ENCODE measurements at places on chromosomes 2 and 18.

DNA sequence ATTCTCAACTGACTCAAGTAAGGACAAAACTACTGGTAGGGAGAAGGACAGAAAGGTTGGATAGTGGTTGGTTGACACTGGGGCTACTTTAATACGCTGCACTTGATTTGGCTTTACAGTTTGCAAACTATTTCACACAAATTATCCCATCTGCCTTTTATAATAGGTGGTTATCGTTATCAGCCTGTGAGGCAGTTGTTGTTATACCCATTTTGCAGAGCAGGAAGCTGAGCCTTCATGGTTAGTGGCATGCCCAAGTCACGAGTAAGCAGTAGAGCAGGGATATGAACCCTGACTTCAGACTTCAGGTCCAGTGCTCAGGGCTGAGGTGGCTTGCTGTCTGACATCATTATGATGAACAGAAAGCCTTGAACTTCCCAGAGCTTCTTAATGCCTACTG lies 5.3 kb downstream of the CTIF start:
- DNase-seq = no peak

GRCh38 chr2:177889818-177890460 lies 182.6 kb downstream of the PDE11A start:
- no peak for DNase-seq

DNA sequence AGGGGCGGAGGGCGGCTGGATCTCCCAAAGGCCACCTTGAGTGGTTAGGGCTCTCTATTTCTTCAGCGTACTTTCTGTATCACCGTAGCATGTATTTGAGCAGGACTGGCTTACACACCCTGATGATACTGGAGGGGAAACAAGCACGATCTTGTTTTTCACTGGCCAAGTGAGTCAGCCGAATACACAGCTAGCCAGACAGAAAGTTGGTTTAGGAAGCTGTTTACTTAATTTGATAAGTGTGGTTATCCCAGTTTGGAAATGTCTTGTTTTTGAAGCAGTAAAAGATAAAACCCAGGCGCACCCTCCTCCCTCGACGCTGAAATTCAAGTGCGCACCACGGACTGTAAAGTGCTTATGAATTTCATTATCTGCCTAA lies 582 bp downstream of the RIOK3 start:
- no peak for DNase-seq

- no peak for DNase-seq
Measured at GRCh38 chr2:28633746-28634145, 117.9 kb upstream of the PPP1CB start.

GRCh38 chr2:30934066-30934465 lies 126.8 kb upstream of the CAPN13 start:
- DNase-seq = no peak

- DNase-seq = no peak
Measured at GRCh38 chr2:168448980-168449379, 7.1 kb upstream of the CERS6 start.

GRCh38 chr18:59705145-59705544 lies 7.9 kb upstream of the CCBE1 start:
- DNase-seq = no peak

DNA sequence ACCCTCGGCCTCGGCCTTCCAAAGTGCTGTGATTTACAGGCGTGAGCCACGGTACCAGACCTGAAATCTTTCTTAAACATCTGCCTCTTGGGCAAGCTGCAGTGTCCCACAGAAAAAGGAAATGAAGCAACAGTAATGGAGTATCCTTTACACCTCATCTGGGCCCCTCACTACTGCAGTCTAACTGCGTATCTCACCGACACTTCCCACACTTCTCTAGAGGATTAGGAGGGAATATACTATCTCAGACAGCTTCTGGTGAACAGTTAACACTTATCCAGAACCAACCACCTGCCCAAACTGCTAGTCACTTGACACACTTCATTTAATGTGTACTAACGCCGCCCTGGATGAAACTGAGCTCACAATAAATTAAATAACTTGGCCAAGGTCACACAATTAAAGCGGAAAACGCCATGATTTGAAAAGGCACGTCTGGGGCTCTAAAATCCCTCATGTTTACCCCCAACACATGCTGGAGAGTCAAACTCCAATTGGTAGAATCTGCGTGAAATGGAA lies 993 bp downstream of the COX7A2L start:
- DNase-seq = no peak

DNA sequence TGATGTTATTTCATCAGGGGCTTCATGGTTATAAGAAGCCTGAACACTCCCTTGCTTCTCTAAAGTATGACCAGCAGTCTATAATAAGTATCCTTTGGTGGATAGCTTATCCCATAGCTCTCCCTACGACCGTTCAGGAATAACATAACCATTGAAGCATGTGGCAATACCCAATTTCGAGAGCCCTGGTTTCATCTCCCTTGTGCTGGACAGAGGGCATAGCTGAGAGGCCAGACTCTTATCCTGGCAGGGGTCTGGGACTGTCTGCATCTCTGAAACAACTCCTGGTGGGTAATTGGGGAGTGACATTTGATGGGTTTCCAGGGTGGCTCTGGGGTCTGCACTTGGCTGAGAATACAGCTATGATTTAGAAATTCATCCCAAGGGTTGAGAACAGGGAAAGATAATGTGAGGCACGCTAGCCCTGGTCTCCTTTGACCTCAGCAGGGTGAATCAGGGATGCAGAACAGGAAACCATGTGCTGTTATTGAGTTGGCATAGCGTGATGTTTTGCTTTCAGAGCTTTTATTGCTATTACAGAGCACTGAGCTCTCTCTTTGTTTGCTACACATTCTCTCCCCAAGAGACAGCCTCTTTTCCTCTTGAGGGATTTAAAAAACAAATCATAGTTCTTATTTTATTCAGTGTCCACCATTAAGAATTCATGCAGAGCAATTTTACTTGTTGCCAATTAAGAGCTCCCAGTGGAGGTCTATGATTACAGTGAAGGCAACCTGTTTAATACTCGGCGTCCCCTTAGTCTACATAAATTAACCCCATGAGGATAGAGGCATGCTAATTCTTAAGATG lies 274.5 kb downstream of the NCKAP5 start:
- no peak for DNase-seq

GRCh38 chr2:201139836-201140604 lies 24.1 kb downstream of the CFLAR start:
- no peak for DNase-seq

DNA sequence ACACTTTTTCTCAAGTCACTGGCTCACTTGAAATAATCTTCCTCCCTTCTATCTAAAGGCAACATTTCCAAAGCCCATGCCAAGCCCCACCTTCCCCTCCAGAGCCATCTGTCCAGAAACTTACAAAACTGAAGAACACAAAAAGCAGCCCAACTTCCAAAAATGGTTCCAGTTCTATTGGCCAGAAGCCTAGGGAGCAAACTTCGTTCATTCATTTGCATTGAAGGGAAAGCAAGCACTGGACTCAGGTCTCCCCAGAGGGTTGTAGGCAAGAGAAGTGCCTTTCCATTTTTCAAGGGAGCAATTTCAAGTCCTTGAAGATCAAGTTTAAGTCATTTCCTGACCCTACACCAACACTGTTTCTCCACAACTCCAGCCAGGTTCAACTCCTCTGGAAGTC lies 585.0 kb downstream of the BCL11A start:
- no peak for DNase-seq

GRCh38 chr2:188870289-188870688 lies 103.9 kb upstream of the COL3A1 start:
- no peak for DNase-seq

- DNase-seq = no peak
Measured at GRCh38 chr18:22544626-22545025, 126.9 kb upstream of the CTAGE1 start.

GRCh38 chr18:79547413-79548076 lies 132.1 kb upstream of the CTDP1 start:
- no peak for DNase-seq

GRCh38 chr2:96147593-96148201 lies 2.5 kb upstream of the DUSP2 start:
- no peak for DNase-seq

- DNase-seq = no peak
Measured at GRCh38 chr2:66573821-66574233, 138.9 kb downstream of the MEIS1 start.

- no peak for DNase-seq
Measured at GRCh38 chr2:199910338-199911051, 598 bp upstream of the C2orf69 start.

DNA sequence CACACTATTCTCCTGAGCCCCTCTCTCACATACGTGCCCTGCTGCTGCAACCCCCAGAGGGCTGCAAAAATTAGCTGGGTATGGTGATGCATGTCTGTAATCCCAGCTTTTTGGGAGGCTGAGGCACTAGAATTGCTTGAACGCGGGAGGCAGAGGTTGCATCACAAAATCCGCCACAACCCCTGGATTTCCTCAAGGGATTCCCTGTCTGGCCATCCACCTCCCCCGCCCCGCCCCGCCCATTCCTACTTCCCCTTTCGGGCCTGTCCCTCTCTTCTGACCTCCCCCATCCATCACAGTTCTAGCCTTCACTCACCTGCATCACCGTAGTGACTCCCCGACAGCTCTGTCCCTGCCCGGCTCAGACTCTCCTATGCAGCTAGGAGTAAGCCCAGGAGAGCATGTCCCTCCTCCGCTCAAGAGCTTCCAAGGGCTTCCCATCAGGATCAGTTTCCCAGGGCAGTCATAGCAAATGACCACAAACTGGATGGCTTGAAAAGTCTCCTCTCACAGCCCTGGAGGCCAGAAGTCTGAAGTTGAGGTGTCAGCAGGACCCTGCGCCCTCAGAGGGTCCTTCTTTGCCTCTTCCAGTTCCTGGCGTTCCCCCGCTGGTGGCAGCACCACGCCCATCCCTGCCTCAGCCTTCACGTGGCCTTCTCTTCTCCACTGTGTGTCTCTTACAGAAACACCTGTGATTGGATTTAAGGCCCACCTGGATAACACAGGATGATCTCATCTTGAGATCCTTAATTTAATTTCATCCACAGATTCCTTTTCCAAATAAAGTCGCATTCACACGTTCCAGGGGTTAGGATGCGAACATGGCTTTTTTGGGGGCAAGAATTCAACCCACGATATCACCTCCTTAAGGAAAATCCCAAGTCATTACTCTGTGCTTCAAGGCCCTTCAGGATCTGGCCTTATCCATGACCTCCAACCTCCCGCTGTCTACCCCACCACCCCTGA lies 58.5 kb downstream of the HS1BP3 start:
- no peak for DNase-seq

DNA sequence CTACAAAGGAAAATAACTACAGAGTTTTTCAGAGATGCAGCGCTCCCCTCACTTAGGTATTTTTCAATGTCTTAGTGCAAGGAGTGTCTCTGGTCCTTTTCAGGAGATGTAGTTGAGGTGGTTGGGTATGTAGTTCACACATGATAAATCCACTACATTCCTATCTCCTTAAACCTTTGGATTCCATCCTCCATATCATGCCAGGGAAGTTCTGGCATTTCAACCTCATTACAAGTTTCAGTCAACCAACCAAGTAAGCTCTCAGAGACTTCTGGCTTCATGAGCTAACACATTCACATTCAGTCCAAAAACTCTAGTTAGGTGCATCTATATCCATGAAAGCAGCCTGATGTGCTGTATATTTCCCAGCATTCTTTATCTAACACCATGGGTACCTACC lies 47.3 kb downstream of the MAP3K20 start:
- DNase-seq = no peak

DNA sequence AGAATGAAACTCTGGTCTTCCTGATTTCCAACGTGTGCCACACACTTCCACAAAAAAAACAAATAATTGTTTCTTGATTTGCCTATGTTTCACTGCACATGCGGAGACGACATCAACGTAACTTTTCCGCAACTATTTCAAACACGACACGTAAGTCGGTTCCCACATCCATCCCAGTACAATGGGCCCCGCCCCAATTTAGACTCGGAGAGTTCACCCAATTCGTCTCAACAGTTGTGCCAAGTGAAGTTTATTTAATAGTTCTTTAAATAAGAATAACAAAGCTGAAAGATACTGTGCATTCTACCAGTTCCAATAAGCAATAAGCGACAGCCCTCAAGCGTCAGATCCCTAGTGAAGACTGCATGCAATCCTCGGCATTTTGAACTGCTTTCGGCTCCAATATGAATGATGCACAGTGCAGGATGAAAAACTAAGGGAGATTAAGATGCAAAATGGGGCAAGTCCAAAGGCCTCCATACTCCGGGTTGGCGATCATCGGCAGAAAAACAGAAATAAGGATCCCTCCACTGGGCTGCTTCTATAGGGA lies 664 bp downstream of the CCT4 start:
- no peak for DNase-seq

DNA sequence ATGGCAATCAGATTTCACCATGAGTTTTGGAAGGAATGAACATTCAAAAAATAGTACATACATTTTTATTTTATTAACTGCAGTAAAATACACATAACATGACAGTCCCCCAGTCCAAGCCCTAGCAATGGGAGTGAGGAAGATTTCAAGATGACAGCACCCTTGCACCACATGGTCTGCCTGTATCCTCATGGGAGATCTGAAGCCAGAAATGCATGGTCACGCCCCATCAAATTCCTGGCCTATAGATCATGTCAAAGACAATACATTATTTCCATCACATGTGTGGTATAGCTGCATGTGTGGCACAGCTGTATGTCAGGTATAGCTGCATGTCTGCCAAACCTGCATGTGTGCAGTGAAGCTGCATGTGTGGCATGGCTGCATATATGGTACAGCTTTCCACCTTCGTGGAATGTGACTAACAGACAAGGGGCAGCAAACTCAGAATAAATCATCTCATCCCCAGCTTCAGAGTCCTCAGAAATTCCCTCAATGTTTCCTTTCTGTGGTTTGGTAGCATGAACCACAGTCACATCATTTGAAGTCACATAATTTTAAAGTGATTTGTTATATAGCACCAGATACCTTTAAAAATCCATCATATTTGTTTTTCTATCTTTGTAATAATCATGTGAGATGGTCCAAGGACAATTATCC lies 518.2 kb upstream of the SOX11 start:
- no peak for DNase-seq

- no peak for DNase-seq
Measured at GRCh38 chr2:196404276-196404675, 232.9 kb upstream of the STK17B start.

DNA sequence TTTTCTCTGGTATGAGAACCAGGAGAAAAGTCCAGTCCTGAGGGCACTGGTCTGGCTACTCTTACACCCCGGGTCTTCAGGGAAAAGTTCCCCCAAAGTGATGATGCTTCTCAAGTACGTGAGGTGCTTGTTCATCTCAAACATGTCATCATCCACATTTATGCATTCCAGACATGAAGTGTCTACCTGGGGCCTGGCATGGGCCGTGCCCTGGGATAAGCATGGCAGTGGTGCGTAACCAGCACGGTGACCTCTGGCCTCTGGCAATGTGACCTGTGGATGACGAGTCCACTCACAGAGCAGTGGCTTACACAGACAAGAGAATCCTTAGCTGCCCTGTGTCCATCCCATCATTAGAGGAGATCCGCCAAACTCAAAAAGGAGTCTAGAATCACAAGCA lies 74.8 kb upstream of the LGALSL start:
- no peak for DNase-seq

- no peak for DNase-seq
Measured at GRCh38 chr2:28160986-28161425, 231.7 kb upstream of the FOSL2 start.
